ENCODE measurements at places on chromosomes 6 and 20.

- DNase-seq = no peak
Measured at GRCh38 chr6:8085053-8085511, 17.3 kb downstream of the EEF1E1 start.

DNA sequence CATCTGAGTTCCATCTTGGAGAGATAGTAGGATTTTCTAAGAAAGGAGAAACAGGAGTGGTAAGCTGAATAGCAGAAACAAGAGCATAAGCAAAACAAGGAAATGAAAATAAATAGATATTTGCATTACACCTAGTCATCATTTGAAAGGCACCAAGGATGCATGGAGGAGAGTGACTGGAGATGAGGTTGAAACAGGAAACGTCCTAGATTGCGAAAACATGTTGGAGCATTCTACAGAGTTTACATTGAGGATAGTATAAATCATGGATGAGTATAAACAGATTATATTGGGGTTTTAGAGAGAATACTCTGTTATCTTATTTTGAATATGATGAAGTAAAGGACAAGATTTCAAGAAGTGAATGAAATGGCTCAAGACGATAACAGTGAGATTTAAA, 507.3 kb downstream of the EYS start:
- DNase-seq = no peak

GRCh38 chr6:168333491-168333890, 13.9 kb upstream of the DACT2 start:
- no peak for DNase-seq

- DNase-seq = peak; percentile 37
Measured at GRCh38 chr6:105994118-105994590, 92.0 kb upstream of the PRDM1 start.

- DNase-seq = no peak
Measured at GRCh38 chr20:22569353-22569752, 15.0 kb downstream of the FOXA2 start.

- DNase-seq = no peak
Measured at GRCh38 chr6:163675611-163676010, 261.1 kb downstream of the QKI start.

DNA sequence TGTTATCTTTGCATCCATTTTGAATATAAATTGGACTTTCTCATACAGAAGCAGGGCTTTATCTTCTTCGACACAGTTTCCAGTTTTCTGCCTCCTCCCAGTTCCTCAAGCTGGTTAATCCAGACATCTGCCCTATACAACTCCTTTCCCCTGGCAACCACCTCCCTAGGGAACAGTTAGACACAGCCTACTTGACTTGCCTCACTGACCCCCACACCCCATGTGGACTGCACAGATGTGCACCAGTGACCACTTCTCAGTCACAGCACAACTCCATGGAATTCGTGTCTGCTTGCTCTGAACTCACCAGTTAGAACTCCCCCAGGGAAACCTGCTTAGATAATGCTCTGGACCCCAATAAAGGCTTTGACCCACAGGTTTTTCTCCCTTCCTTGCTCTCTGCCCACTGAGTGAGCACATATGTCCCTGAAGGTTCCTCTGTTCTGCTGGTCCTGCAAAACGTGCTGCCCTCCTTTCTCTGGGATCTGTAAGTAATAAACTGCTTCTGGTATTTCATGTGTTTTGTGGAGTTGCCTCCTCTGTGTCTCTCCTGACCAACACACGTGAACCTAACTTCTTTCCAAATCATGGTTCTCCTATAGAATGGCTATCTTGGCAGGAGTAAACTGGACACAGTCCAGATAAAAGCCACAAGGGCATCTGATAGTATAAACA, 351.2 kb downstream of the CD83 start:
- DNase-seq = no peak

- DNase-seq = no peak
Measured at GRCh38 chr6:87660226-87660911, 41.7 kb downstream of the AKIRIN2 start.

DNA sequence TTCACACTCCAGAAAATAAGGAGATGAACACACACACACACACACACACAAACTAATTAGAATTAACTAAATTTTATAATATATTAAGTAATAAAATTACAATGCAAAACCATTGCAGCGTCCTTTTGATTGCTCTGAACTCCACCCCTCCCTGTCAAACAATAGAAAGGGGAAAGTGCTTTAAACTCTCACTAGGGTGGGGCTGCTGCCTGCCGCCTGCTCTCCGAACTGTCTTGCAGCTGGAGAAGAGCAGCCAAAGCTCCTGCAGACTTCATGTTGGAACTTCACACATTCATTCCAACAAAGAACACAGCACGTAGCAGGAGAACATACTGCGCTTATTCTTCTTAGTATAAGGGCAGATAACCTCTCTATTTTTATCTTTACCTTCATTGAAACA, 83.2 kb downstream of the GCLC start:
- DNase-seq = no peak

- DNase-seq = no peak
Measured at GRCh38 chr20:42401613-42402012, 783.4 kb upstream of the CHD6 start.

Measured in T-cell (primary cell).